CD14-positive monocyte (primary cell): ENCODE measurements at places on chromosomes 5 and 9.
A peak's percentile ranks its signal among the peaks of the same experiment; 100 is the strongest.

GRCh38 chr5:68456756-68457217 is 241.2 kb downstream of the PIK3R1 start:
- no peak overlapping the region for H3K27ac ChIP-seq
- no peak for DNase-seq
- no peaks in the 10 kb centered on the region for H3K36me3 ChIP-seq
- no peaks in the 10 kb centered on the region for H3K4me1 ChIP-seq
- no peak overlapping the region for H3K4me3 ChIP-seq

GRCh38 chr9:136694163-136694871 is 7.1 kb upstream of the AGPAT2 start:
- no peaks in the 10 kb centered on the region for H3K27me3 ChIP-seq
- no peak overlapping the region for H3K4me3 ChIP-seq
- no peaks in the 10 kb centered on the region for H3K36me3 ChIP-seq
- peak; percentile 59 for DNase-seq

GRCh38 chr5:152164860-152165259 is 240.2 kb upstream of the GLRA1 start:
- no peak for DNase-seq
- no peaks in the 10 kb centered on the region for H3K36me3 ChIP-seq
- no peak overlapping the region for H3K4me3 ChIP-seq

- H3K4me1 ChIP-seq = peaks cover 28% of the 10 kb centered on the region
- H3K36me3 ChIP-seq = no peaks in the 10 kb centered on the region
- DNase-seq = no peak
- no peaks in the 10 kb centered on the region for H3K27me3 ChIP-seq
These were observed 56.0 kb upstream of the PTGER4 start for GRCh38 chr5:40623480-40624420.

DNA sequence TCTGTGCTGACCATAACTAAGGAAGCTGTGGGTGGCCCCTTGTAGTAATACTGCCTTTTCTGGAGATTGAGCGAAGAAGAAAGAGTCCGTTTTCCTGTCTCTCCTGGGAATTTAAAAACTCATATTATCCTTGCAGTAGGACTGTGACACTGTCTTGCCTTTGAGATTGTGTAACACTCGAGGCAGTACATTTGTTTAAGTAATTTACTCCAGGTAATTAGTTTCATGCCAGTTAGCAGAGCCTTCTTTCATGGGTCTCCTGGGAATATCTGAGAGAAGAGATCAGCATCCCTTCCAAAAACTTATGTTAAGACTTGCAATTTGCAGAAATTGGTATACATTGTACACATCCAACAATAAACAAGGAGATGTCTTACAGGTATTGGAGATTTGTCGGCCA is 405.6 kb downstream of the DMRT2 start:
- DNase-seq = no peak
- H3K4me3 ChIP-seq = no peak overlapping the region
- H3K27ac ChIP-seq = no peak overlapping the region
- no peaks in the 10 kb centered on the region for H3K36me3 ChIP-seq

DNA sequence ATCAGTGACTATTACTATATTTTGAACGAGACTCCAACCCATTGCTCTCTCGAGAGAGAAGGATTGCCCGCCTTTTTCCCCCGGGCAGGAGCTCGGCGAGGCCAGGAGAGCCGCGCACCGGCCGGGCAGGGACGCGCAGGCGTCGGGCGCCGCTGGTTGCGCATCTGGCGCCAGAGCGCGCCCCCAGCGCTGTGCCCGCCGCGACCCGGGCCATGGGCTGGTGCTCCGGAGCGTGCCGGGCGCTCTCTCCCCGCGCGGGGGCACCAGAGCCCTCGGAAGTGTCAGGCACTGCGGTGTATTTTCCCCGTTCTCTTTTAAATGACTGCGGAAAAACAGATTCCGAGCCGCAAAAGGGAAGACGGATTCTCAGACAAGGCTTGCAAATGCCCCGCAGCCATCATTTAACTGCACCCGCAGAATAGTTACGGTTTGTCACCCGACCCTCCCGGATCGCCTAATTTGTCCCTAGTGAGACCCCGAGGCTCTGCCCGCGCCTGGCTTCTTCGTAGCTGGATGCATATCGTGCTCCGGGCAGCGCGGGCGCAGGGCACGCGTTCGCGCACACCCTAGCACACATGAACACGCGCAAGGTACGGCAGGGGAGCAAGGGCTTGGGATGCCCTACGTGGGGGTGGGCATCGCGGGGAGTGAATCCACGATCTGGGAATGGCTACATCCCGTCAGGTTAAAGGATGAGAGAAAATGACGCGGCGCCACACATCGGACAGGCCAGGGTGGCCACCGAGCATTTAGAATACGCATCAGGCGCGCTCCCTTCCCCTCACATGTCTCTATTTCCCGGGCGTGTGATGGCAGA is 1.1 kb upstream of the NTRK2 start:
- H3K4me1 ChIP-seq = no peaks in the 10 kb centered on the region
- H3K36me3 ChIP-seq = no peaks in the 10 kb centered on the region
- H3K27ac ChIP-seq = no peak overlapping the region
- DNase-seq = no peak
- H3K27me3 ChIP-seq = peaks cover 39% of the 10 kb centered on the region
